ENCODE measurements at places on chromosomes 2 and 18.

DNA sequence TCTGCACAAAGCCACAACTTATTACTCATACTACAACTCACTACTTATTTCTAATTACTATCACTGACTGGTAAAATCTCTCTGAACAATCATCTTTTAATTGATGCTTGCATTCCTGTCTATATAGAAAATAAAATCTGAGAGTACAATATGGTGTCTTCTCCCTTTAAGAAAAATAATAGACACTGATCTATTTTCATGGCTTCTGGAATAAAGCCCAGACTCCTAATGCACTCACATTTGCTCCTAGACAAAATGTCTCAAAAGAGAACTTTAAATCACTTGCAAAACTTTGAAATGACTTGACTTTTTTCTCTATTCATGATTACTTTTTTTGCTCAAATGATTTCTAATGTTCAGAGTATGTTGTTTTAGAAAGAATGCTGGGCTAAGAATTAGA, 28.7 kb downstream of the ESCO1 start:
- no peak for DNase-seq

GRCh38 chr2:34831096-34831495, 1232.0 kb upstream of the FAM98A start:
- DNase-seq = no peak

DNA sequence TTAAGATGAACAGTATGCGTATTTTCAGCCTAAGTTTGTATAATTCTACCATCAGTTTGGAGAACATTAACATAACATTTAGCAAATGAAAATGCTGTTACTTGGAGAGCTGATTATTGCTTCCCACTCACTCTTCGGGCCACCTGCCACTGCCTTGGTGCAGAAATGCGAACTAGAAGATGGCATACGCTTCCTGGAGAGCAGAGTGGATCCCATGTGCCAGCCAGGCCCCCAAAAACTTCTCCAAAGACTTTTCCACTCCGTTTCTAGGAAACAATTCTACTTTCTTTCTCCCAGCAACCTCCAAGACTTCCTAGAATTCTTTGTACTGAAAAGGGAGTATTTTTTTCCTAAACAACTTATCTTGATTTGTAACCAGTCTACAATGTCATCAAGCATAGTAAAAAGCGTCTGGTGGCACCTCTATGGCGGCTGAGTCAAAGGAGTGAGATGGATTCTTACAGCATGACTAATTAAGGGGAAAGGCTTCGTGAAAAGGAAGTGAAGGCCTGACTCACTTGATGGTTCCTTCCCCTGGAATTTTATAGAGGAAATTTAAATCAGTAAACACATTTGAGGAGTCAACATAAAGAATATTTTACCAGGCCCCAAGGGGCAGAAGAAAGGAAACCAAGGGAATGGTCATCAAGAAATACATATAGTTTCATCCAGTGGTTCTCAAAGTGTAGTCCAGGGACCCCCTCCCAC, 36.6 kb downstream of the FEZ2 start:
- no peak for DNase-seq

DNA sequence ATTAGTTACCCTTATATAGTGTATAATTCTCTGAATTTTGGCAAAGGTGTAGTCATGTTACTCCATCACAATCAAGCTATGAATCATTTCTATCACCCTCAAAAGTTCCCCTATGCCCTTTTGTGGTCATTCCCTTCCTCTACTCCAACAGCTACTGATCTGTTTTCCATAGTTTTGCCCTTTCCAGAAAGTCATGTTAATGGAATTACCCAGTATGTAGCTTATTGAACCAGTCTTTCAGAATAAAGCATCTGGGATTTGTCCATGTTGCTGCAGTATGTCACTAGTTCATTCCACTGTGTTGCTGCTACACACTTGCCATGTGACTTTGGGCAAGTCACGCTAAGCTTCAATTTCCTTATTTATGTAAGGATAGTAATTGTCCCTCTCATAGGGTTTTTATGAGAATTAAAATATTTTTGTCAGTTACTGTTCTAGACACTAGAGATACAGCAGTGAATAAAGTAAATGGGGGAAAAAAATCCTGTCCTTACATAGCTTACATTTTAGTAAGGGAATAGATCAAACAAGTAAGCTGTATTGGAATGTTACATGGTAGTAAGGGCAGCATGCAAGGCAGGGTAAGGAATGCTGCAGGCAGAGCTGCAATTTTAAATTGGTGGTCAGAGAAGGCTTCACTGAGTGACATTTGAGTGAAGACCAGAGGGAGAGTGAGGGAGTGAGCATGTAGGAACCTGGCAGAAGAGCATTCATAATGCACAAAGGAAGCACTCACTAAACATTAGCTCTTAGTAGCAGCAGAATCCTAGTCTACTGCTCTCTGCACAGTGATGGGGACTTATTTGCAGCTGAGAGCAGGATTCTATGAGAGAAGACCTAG, 80.3 kb upstream of the TSPYL6 start:
- DNase-seq = no peak

- no peak for DNase-seq
These were observed 13.2 kb downstream of the KCTD18 start for GRCh38 chr2:200496696-200497095.

- no peak for DNase-seq
These were observed 19.1 kb downstream of the EFHD1 start for GRCh38 chr2:232652505-232652851.

DNA sequence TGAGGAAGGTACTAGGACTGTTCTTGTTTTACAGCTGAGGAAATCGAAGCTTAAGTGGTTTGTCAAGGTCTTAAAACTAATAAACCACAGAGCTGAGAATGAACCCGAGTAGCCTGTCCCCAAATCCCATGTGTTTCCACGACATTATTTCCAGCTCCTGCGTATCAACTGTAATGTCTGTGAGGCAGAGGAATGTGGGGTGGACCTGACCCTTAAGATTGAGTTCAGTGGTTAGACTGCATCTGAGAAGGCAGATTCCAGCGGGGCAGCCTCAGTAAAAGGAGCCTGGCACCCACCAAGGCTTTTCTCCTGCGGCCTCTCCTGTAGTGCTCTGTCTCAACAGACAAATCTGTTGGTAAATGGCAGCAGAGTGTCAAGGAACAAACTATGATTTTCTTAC, 81.9 kb upstream of the TMEM178A start:
- no peak for DNase-seq

- no peak for DNase-seq
These were observed 97.7 kb downstream of the CAPN13 start for GRCh38 chr2:30709516-30709915.

DNA sequence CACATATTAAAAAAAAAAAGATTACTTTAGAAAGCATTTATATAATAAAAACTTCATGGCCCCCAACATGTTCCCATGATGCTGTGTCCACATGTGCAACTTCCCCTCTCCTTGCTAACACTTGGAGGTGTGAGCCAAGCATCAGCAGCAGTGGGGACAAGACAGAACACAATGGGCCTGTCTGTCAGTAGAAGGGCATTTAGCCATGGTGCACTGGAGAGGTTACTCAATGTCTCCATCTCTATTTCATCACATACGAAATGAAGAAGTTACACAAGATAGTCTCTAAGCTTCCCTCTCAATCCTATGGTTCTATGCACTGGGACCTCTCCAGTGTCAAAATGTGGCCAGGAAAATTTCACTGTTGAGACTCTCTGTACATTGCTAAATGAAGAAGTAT, 2.5 kb downstream of the VIT start:
- no peak for DNase-seq

DNA sequence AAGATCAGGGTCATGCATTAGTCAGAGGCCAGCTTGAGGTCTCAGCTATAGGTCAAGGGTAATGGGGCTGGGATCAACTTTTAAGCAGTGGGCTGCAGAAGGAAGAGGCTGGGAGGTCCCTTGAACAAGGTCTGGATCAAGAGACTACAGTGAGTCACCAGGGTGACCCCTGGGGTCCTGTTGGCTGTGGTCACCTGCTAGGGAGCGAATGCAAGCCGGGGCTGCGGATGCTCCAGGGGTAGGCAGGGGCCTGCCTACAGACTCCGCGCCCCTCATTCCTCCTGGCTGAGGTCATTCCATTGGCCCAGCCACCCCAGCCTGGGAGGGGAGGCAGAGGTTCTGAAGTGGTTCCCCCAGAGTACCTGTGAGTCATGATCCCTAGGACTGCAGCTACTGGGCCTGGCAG, 110.4 kb downstream of the CYP26B1 start:
- no peak for DNase-seq

DNA sequence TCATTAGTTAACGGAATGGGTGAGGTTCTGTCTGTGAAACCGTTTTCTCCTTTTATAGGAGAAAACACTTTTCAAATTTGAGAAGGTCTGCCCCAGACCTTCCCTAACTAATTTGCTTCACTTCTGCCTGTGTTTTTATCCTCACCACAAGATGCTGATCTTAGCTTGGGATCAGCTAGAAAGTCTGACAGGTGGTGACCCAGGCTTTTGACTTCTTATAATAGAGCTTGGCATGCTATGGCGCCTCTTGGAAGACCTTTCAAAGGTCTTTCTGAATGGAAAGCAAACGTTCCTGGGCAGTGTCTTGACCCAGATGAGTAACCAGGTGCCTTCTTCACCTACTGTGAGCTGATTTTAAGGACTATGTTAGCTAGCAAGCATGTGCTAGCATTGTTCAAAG, 91.4 kb downstream of the LYPD6 start:
- DNase-seq = no peak

GRCh38 chr2:46481198-46482193, 2.1 kb downstream of the TMEM247 start:
- DNase-seq = no peak
